ENCODE measurements at places on chromosomes 4 and X.

DNA sequence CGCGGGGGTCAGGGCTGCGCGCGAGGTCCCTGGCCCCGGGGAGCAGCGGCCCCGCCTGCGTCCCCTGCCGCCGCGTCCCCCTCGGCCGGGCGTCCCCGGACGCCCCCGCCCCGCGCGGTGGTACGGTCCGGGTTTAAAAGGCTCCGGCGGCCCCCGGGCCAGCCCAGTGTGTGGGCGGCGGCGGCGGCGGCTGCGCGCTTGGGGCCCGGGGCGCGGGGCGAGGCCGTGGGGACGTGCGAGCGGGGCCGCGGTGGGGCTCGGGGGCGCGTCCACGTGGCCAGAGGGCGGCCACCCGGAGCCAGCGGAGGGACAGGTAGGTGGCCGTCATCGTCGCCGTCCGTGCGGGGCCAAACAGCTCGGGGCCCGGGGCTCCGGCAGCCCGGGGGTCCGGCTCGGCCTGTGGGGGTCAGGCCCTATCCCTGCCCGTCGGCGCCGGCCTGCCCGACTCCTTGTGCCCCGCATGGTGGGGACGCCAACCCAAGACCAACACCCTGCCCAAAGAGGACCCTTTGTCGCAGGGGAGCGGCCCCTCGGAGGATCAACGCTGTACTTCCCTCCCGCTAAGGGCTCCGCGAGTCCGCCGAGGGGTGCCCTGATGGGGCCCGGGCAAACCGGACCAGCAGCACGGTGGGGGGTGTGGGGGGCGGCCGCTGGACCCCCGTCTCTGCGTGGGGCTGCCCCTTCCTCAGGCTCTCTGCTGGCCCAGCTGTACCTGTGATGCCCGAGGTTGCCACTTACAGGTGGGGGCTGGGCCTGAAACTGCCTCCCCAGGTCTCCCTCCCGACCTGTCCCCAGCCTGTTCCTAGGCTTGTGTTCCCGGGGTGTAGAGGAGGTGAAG lies at the start of gene PLXNA3:
Gene PLXNA3, plus strand, starts transcription at position 166 of the 838 bp plus-strand sequence. CDS start 1,903 bp downstream, outside the sequence.
- DNase-seq, result no peak

DNA sequence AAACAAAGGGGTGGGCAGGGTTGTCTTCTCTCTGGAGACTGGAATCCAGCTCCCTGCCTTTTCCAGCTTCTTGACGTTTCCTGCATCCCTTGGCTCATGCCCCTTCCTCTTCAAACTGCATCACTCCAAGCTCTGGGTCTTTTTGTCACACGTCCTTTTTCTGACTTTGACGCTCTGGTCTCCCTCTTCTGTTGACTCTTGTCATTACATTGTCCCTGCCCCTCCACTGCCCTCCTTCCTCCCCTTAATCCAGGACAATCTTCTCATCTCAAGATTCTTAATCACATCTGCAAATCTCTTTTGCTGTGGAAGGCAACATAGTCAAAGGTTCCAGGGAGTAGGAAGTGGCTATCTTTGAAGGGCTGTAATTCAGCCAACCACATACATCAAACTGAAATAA lies 178.3 kb downstream of the TMA16 start:
- no peak for DNase-seq

DNA sequence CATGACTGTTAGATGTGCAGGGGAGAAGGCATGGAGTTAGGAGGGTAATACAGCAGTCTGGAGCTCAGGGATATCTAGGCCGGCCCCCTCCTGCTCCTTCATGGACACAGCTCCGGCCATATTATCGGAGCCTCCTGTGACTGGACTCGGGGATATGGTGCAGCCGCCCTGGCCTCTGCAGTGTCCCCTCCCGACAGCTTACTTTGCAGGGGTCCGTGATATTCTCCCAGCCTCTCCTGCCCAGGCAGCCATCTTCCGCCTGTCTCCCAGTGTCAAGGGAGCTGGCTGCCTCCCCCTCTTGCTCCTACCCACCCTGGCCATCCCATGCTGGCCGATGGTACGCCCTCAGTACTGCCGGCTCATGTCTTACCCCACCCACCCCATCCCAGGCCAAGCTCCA lies 19.9 kb upstream of the RNF4 start:
- DNase-seq, result no peak

DNA sequence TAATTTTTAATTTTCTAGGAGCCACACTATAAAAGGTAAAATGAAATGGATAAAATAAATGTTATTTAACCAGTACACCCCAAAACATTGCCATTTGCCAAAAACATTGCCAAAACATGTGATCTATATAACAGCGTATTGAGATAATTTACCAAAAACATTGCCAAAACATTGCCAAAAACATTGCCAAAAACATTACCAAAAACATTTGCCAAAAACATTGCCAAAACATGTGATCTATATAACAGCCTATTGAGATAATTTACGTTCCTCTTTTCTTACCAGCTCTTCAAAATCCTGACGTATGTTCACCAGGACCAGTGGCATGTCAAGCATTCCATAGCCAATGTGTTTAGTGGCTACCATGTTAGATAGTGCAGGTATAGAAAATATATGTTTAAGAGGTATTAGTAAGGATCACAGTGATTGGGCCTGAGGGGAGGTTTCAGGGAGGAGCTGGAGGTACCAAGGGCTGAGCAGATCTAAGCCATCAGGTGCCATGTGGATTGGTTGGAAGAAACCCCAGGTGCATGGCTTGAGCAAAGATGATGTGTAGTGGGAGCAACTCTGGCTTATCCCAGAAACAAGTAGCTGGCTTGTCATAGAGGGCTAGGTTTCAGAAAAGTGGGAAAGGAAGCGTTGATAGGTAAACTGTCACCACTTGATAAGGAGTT lies 42.6 kb downstream of the RAPGEF2 start:
- DNase-seq, result no peak

Data from AG04449 (cell line).